Natural killer cell treated with Interleukin-12 subunit alpha and Interleukin-12 subunit beta and Interleukin-15 and Interleukin-18, amount 100 ng/mL, for 72 hours (primary cell): ENCODE measurements at places on chromosomes 4 and X. TPM values are rescaled to one million over a fixed set of nuclear protein-coding genes. Genes with fewer than 3 reads are reported as not detected.

TTC29 gene
- total RNA-seq = not detected

SATL1 gene
- not detected for total RNA-seq

SCRG1 gene
- total RNA-seq = not detected

PDE5A gene
- total RNA-seq = 0.21 TPM

DNA sequence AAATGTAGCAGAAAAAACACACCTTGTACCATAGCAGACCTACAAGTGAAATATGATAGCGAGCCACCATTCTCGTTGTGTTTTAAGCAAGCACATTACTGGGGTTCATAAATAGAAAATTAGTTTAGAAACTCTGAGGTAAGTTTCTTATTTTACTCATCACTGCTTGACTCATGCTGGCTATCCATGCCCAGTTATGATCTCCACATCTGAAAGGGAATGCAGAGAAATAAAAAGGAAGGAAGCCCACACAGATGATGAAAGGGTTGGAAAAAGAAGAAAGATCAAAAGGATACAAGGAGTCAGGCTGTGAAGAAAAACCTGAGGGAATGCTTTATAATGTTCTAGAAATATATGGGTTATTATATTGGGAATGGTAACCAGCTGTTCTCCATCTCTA lies 54.5 kb downstream of the CAMK2D start:
- no peak for DNase-seq

DNA sequence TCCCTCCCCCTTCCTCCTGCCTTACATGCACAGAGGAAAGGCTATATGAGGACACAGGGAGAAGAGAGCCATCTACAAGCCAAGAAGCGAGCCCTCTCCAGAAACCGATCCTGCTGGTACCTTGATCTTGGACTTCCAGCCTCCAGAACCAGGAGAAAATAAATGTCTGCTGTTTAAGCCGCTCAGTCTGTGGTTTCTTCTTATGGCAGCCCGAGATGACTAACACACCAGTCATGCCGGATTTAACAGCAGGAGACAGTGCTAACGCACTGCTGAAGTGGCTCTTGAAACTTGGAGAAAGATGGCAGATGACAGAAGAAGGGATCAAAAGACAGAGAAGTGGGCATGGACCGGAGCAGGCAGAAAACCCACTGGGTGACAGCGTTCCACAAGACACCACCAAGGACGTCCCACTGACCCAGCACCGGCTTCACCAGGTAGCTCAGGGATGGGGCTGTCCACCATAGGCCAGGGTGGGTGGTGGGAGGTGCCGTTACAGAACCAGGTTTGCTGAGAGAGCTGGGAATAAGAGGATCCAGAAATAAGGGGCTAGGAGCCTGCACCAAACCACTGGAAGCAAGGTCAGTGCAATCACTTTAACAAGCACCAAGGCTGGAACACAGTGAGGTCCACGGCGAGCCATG lies 6.2 kb upstream of the MAN2B2 start:
- DNase-seq = no peak

GRCh38 chr4:157280673-157281072 lies 60.1 kb downstream of the GRIA2 start:
- no peak for DNase-seq

DNA sequence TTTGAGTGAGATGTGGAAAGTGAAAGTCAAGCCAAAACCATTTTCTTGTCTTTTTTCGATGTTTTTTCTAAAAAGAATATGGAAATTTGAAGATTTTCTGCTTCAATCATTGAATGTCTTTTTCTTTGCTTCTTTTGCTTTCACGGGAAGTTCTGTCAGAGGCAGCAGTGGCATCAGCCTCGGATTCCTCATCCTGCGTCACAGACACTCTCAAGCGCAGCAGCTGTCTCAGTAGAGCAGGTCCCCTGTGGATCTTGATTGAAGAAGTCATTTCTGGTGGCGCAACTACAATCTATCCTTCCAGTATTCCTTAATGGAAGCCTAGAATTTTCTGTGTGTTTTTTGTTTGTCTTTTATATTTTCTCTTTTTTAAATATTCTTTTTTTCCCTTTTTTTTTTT lies 52.7 kb upstream of the NEIL3 start:
- DNase-seq = no peak

GRCh38 chrX:24153178-24153795 lies 3.8 kb downstream of the ZFX start:
- DNase-seq = no peak

GRCh38 chr4:40285692-40286091 lies 49.4 kb upstream of the CHRNA9 start:
- no peak for DNase-seq

- DNase-seq = no peak
Observed at GRCh38 chrX:56804867-56805266, 75.8 kb downstream of the NBDY start.

DNA sequence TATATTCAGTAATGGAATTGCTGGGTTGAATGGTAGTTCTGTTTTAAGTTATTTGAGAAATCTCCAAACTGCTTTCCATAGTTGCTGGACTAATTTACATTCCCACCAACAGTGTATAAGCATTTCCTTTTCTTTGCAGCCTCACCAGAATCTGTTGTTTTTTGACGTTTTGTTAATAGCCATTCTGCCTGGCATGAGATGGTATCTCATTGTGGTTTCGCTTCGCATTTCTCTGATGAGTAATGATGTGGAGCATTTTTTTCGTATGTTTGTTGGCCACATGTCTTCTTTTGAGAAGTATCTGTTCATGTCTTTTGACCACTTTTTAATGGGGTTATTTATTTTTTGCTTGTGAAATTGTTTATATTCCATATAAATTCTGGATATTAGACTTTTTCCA lies 13.6 kb upstream of the MAGED4B start:
- no peak for DNase-seq

- DNase-seq = no peak
Observed at GRCh38 chr4:167222099-167222498, 12.2 kb downstream of the SPOCK3 start.

GRCh38 chrX:136067966-136068365 lies 79.4 kb upstream of the FHL1 start:
- no peak for DNase-seq

DNA sequence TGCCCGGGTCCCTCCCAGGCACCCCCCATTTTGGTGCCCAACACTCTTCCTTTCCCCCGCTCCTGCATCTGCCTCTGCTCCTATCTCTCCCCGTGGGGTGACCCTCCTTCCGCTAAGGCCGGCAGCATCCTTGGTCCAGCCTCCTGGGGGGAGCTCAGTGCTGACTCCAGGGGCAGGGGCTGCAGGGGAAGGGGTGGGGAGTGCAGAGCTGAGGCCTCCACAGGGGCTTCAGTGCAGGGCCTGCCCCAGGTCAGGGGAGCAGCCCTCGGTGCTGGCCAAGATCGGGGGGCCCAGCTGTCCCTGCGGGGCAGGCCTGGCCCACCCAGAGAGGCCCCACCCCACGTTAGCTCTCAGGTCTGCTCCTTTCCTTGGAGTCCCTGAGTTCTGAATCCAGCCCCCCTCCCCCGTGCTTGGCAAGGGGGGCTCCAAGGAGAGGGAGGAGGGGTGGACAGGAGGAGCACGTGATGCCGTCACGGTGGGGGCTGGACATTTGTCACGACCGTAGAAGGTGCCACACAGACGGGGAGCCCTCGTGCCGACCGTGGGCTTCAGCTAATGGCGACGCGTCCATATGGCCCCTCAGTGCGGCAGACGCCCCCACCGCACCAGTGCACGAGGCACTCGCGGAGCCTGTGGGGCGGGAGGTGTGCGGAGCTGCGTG lies 63.5 kb upstream of the ADRA2C start:
- DNase-seq = no peak

GRCh38 chr4:64642936-64643335 lies 233.7 kb upstream of the TECRL start:
- no peak for DNase-seq

DNA sequence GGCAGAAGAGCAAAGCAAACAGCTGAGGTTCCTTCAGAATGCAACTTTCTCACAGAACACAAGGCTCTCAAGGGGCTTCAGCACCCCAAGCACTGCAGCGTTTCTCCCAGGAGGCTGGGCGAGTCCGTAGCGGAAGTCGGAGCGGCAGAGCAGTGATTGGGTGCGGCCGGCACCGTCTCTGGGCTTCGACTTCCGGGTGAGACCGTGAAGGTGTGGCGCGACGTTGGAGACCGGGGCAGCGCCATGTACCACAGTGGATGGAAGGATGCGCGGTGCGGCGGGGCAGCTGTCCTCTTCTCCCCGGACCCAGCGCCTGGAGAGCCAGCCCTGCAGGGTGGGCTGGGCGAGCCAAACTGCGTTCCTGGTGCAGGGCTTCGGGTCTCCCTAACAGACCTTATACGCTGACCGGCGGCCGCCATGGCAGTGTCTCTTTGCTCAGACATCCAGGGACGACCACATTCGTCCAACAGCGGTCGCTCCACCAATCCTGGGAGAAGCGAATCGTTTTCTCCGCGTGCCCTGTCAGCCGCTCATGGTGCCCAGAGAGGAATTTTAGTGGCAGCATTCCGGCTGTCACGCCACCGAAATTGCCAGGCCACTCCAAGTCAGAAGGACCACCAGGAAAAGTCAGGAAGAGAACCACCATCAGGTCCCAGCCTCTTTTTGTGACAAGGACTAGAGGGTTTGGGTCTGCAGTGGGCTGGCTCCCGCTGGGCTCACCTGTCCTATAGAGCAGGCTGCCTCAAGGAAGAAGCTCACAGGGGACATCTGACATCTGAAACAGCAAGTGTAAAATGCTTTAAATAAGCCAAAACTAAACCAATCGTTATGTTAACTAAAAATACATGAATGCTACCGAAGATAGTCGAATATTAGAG lies 20.5 kb downstream of the TRIM61 start:
- peak; percentile 78 for DNase-seq

GRCh38 chr4:17580969-17581368 lies 4.0 kb downstream of the LAP3 start:
- DNase-seq = no peak

DNA sequence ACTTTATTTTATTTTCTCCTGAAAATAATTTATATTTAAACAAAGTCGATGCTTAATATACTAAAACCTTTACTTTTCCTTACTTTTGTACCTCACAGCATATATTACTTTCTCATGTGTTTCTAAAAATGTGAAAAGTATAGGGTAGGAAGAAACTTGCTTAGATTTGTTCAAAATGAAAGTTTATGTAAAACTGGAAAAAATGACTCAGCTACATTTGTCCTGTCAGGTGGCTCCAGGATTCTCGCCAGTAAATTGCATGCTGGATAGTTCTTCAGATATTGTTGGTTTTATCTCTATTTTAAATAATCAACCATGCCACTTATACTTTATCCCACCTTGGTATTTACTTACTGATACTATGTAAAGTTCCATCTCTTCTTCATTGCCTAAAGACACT lies 159.2 kb upstream of the NDST4 start:
- no peak for DNase-seq

DNA sequence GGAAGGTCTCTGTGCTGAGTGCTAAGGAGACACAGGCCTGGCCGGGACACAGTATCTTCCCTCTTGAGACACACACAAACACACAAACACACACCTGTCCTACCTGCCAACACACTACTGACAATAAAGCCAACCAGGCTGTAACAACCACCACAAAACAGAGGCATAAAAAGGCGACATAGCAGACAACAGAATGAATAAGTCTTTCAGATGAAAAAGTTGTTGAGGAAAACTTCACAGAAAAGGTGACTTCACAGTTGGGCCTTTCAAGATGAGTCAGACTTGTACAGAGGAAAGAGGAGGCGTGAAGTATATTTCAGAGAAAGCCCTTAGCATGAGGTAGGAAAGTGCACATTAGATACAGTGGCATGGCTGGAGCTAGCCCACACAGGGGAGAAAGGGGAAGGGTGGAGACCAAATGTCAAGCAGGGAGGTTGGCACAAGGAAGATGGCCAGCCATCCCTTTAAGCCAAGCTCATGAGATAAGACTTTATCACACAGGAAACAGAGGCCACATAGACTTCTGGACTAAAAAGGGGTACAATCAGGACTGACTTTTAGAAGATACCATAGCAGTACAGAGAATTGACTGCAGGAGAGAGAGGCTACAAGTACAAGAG lies 54.0 kb downstream of the SLC9A7 start:
- DNase-seq = no peak

DNA sequence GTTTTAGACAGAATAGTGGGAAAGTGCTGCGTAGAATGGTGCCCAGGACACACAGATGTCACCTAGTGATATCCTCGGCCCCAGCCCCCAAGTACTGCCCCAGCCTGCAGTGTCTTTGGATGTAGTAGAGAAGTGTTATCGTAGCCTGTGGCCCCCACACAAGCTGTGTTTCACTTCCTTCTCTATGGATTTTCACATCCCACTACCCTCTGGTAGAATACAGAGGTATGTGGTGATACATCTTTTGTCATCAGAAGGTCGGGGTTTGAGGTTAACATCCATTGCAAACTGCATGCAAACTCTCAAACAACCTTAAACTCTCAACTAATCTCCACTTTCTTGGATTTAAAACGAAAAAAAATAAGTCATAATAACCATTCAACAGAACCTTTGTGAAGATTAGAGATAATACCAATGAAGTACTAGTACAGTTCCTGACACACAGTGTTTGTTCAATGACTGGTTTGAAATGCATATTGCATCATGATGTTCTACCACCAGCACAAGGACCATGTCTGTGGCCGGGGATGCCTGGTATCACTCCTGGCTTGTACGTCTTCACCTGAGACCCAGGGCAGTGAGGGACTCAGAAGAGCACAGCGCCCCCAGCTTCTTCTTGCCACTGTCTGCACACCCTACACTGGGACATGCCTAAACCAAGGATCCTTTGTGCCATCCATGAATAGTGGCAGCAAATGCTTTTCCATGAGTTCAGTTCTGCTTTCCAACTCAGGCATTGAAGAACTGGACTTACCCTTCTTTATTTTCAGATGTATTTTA lies 267.3 kb downstream of the DCTD start:
- DNase-seq = no peak

DNA sequence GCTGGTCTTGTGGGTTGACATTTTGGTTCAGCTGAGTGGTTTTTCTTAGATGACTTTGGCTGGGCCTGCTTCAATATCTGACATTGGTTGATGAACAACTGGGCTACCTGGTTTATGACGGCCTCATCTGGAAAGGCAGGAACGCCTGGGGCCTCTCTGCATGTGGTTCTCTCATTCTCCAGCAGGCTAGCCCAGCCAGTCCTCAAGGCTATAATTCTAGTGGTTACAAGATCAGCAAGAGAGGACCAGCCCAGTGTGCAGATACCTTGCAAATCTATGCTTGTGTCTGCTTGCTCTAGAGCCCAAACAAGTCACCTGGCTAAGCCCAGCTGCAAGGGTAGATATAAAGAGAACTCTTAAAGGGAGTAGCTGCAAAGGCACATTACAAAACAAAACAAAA lies 214.2 kb upstream of the PUDP start:
- no peak for DNase-seq

DNA sequence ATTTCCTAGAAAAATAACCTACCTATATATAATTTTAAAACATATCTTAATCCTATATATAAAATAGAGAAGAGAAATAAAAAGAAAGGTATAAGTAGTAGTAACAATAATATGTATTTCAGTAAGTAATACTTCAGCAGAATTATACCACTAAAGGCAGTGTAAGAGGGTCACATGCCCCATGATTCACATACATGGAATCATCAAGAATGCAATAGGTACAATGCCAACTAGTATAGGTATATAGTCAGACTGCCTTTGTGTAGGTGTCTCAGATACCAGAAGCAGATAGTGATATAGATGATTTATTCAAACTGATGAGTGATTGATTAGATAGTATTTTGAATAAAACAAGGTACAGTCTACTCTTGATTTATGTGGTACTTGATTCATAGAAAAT lies 9.4 kb downstream of the AIMP1 start:
- no peak for DNase-seq
